ENCODE measurements at places on chromosomes 16 and 17. TPM values are rescaled to one million over a fixed set of nuclear protein-coding genes. Genes with fewer than 3 reads are reported as not detected.
A peak's percentile ranks its signal among the peaks of the same experiment; 100 is the strongest.

DNA sequence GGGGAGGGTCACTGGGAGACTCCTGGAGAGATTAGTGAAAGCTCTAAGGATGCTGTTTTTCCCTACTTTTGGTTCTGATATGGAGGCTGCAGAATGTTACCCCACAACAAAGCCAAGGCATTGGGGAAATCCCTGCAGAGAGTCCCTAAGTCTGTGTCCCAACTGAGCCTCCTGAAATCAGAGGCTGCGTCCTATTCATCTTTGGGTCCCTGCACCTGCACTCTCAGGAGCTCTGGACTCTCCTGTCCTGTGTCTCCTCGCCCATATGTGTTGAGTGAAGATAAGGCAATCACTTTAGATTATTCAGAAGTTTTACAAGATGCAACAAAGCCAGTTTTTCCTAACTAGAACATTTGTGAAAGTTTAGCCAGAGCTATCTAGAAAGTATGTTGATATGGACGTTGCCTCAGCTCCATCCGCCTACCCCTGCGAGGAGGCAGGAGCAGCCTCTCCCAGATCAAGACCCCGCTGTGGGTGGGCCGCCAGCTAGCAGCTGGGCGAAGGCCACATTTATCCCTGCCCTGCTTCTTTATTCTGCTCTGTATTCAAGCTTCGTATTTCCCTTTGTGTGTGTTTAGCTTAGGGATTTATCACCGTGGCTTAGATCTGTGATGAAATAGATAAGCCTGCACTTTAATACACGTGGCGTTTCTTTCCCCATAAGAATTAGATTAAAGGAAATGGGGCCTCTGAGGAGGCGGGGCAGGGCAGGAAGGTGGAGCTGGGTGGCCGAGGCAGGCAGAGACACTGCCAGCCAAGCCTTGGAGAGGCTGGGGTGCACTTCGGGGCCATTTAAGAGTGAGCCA is 37.4 kb downstream of the SHISA6 start:
- no peak for DNase-seq

DNA sequence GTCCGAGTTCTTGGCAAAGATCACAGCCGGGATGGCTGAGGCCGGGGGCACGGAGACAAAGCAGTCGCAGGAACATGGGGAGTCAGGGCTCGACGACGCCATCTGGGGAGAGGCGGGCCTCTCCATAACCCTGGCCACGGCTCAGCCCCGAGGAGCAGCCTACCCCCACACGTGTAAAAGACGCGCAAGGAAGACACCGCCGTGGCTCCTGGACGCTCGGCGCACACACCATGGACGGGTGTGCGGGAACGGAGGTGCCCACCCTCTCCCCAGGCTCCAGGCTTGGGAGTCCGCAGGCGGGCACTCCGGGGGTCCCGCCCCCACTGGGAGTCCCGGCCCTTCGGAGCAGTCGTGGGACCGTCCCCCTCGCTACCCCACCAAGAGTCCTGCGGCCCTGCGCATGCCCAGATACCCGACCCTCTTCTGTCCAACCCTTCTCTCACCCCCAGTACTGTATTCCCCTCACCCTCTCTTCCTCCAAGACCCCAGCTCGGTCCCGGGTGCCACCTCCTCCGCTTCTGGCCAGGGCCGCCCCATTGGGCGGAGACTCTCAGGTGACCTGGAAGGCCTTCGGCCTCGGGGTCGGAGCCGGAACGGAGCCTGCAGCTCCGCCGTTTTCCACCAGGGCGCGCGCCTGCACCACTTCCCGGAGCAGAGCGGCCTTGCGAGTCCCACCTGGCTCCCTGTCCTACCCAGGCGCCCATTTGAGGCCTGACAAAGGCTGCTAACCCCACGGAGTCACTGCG is at the start of gene SCRN2:
TSS of gene SCRN2 (minus strand) at position 532 of the 746 bp plus-strand sequence. CDS start at position 102, 430 bp downstream.
- DNase-seq: peak; percentile 88

- peak; percentile 9 for DNase-seq
Observed at GRCh38 chr16:78503602-78504001, 404.1 kb downstream of the WWOX start.

The KRT33A gene
- not detected for total RNA-seq

The PDXDC1 gene
- 89.3 TPM for total RNA-seq

The XAF1 gene
- not detected for total RNA-seq

The MATCAP1 gene
- total RNA-seq: 25.8 TPM

- peak; percentile 93 for DNase-seq
Observed at GRCh38 chr16:1137604-1138003, 15.3 kb upstream of the CACNA1H start.

DNA sequence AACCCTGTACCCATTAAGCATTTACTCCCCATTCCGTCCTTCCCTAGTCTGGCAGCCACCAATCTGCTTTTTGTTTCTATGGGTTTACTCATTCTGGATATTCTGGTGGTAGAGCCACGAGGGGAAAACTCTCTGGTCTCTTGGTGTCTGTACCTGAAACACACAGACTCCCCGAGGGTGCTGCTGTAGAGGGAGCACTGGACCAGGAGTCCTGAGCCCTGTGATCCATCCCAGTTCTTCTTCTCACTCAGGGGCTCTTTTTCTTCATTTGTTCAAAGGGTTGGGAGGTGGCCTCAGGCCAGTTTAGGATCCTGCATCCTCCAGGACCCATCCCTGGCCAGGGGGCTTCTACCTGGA is 14.1 kb downstream of the HEXIM2 start:
- DNase-seq: no peak

The CRHR1 gene
- 5.1 TPM for total RNA-seq

DNA sequence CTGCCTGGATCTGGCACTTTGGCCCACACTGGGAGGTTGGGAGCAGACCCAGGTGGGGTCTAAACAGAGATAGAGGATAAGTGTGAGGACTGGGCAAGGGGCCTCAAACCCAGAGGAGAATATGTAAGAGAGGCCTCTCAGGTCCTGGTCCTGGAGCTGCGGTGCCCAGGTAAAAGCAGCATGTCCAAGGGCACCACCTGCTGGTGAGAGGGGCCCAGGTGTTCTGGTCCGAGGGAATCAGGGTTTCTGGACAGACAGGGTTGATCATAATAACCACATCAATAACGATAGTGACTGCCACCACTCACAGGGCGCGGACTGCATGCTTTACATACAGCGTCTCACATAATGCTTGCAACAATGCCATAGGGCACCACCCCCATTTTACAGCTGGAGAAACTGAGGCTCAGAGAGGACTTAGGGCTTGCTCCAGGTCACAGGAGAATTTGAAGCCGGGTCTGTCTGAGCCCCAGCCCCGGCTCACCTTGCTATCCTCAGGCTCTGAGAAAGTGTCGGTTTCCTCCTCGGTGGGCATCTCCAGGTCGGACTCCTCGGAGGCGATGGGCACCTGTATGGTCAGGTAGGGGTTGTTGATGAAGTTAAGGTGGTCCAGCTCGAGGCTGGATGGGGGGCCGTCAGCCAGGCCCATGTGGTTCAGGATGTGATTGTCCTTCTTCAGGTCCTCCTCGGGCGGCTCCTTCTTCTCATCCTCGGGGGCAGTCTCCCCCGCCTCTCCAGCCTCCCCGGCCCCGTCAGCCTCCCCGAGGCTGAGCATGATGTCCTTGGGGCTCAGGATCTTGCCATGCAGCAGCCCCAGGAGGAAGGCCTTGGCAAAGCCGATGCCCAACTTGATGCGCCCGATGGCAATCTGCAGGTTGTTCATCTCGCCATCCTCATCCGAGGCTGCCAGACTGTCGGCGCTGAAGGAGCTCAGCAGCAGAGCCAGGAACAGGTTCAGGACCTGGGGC is 19.1 kb upstream of the CD79B start:
- DNase-seq: no peak

DNA sequence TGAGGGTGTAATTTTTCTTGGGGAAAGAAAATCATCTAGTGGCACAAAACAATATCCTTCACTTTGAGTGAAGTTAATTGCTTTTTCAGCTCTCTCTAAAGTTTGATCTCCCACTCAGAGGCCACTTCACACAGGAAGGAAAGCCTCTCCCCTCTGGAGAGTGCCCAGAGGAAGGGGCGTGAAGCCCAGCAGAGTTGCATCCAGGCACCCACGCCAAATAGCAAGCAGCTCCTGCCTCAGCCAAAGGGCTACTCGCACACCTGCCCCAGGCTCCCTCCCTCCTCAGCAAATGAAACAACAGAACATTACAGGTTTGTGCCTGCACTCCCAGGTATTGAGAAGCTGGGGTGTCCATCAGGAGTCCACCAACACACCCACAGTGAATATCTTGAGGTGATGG is 183.0 kb upstream of the RPL38 start:
- DNase-seq: no peak

- no peak for DNase-seq
Observed at GRCh38 chr17:34762078-34762477, 182.7 kb downstream of the TMEM132E start.

GRCh38 chr16:9681508-9681907 is 500.7 kb downstream of the GRIN2A start:
- DNase-seq: no peak

DNA sequence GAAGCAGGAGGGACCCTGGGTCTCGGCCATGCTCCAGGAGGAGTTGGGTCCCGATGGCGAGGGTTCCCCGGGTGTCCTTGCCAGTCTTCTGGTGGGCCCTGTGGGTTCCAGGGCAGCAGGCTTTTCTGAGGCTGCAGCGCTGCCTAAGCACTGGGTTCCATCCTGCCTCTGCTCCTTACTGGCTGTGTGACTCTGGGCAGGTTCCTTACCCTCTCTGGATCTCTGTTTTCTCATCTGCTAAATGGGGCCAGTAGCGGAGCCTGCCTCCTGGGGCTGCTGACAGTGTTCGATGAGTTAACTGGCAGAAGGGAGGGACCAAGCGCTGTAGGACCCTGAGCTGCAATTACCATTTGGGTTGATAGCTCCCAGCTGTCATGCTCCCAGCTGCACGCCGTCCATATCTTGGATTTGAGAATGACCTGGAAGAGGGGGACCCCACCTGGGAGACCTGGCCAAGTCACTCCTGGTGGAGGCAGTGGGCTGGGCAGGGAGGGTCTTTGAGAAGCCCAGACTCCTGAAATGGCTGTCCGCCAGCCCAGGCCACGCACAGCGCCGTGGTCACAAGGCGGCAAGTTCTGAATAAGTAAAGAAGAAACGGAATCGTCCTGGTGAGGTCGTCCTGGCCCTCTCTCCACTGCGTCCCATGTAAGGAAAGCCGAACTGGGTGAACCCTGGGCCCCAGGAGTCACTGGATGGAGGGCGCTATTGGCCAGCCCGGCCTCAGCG is 47.2 kb upstream of the GSE1 start:
- no peak for DNase-seq

The SLC52A1 gene
- not detected for total RNA-seq

DNA sequence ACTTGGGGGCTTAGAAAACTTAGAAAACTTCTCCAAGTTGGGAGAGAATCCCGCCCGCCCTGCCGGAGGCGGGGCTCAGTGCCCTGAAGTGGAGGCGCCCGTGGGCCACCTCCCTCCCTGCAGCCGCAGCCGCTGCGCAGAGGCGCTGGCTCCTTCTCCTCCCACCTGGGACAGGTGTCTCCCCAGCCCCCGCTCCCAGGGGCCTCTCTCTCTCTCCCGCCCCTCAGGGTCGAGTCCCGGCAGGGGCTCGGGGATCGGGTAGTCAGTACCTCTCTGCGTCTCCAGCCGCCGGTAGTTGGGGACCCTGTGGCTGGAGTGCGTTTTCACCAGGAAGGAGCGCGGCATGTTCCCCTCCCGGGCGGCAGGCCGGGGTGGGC is 257 bp downstream of the SNAI3 start:
- DNase-seq: no peak

The C1QTNF8 gene
- total RNA-seq: not detected

- no peak for DNase-seq
Observed at GRCh38 chr16:13961099-13961811, 41.3 kb downstream of the ERCC4 start.

DNA sequence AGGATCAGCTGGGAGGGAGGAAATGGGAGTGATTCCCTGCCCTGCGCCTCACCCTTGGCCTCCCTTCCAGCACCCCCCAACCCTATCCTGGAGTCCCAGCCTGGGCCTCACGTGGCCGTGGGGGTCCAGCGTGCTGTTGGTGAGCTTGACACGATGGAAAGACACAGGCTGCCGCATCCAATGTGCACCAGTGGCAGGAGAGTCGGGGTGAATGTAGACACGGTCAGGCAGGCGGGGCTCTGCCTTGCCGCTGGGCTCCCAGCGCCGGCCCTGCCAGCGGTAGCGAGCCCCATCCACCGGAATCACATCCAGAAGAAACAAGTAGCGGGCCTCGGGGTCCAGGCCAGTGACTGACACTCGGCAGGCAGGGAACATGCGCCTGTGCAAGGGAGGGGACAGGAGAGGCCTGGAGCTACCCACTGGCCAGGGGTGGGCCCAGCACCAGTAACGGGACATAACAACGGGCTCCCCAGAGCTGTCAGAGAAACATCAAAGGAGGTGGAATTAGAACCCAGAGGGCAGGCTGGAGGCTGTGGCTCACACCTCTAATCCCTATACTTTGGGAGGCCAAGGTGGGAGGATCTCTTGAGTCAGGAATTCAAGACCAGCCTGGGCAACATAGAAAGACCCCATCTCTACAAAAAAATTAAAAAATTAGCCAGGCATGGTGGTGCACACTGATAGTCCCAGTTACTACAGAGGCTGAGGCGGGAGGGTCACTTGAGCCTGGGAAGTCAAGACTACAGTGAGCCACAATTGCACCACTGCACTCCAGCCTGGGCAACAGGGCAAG is 2.7 kb downstream of the TBX6 start:
- DNase-seq: no peak

DNA sequence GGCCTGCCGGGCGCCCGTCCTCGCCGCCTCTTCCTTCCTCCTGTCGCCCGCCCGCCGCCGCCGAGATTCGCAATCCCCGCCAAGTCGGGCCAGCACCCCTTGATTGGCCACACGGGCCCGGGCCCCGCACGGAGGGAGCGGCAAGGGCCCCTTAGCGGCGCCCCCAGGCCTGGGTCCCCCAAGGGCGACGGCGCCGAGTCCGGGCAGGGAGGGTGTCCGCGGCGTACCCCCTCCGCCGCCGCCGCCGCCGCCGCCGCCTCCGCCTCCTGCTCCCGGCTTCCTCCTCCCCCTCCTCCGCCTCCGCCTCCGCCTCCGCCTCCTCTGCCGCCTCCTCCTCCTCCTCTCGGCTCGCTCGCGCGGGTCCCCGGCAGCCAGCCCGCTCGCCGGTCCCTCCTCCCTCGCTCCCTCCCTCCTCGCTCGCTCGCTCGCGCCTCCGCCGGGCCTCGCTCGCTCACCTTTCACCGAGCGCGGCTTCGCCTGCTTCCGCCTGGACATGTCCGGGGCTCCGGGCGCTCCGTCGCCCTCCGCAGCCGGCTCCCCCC is 561 bp downstream of the ZNF423 start:
- DNase-seq: peak; percentile 83

DNA sequence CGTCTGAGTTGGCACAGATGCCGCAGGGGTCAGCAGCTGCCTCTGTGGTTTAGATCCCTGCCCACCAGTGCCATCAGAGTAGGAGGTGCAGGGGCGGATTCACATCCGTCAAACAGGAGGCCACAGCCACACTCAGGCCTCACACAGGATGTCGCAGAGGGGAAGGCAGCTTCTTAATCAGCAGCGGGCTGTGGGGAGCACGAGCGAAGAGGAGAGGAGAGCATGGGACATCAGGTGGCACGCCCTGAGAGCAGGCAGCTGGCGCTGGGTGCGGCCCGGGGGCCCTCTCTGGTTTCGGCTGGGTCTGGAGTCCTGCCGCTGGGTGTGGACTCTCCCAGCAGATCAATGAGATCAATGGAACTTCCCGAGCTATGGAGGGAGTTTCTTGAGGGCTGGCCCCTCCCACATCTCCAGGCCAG is 9.6 kb downstream of the LLGL2 start:
- no peak for DNase-seq

- DNase-seq: no peak
Observed at GRCh38 chr16:2270588-2271470, 2.9 kb upstream of the RNPS1 start.

- DNase-seq: peak; percentile 95
Observed at GRCh38 chr16:31052114-31052513, 18.8 kb downstream of the STX4 start.
